GM12878 (cell line): ENCODE measurements at places on chromosomes 5 and 9. TPM values are rescaled to one million over a fixed set of nuclear protein-coding genes. Genes with fewer than 3 reads are reported as not detected.

The DNAH5 gene
- total RNA-seq: under 0.01 TPM in 1 of 2 replicates, not detected in the other

The PCDHA13 gene
- total RNA-seq: not detected in 2 replicates

The PCDHGC4 gene
- 1.1 TPM in 2 replicates for total RNA-seq

The LECT2 gene
- total RNA-seq: not detected in 2 replicates

GRCh38 chr9:135239769-135240141 is 152.3 kb downstream of the OLFM1 start:
- H3K36me3 ChIP-seq: no peaks in the 10 kb centered on the region
- H3K27me3 ChIP-seq: no peaks in the 10 kb centered on the region; the same call in 1 of the 2 replicates
- no peak overlapping the region for H3K4me3 ChIP-seq
- no peak for DNase-seq
- no peaks in the 10 kb centered on the region for H3K4me1 ChIP-seq

DNA sequence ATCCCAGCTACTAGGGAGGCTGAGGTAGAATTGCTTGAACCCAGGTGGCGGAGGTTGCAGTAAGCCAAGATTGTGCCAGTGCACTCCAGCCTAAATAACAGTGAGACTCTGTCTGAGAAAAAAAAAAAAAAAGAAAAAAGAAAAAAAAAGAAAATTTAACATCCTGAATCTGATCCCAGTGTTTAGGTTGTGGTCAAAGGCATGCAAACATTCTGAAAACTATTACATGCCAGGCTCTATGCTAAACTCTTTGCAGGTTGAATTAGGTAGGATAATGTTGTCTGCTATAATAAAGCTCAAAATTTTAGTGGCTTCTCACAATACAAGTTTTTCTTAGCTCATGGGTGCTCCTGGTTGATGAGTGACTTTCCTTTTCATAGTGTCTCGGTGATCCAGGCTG is 367.4 kb downstream of the PSAT1 start:
- H3K36me3 ChIP-seq: no peaks in the 10 kb centered on the region
- H3K4me1 ChIP-seq: no peaks in the 10 kb centered on the region

DNA sequence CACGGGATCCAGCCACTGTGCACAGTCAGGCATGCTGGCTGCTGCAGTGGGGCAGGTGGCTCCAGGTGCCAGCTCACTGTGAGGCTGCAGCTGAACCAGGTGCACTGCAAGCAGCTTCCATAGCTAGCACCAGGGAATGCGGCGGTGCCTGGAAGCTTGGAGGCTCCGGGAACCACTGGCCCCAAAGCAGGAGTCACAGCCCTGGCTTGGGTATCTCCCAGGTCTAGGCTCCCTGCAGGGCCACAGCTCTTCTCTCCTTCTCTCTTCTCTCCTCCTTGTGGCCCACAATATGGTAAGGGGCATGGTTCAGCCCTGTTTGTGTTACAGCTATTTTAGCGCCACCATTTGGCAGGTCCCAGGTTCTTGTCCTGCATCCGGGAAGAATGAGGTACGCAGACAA is 6.7 kb upstream of the MTMR12 start:
- H3K4me3 ChIP-seq: no peak overlapping the region
- no peaks in the 10 kb centered on the region for H3K4me1 ChIP-seq
- H3K36me3 ChIP-seq: no peaks in the 10 kb centered on the region
- H3K27ac ChIP-seq: no peak overlapping the region
- no peak for DNase-seq
- H3K27me3 ChIP-seq: no peaks in the 10 kb centered on the region

DNA sequence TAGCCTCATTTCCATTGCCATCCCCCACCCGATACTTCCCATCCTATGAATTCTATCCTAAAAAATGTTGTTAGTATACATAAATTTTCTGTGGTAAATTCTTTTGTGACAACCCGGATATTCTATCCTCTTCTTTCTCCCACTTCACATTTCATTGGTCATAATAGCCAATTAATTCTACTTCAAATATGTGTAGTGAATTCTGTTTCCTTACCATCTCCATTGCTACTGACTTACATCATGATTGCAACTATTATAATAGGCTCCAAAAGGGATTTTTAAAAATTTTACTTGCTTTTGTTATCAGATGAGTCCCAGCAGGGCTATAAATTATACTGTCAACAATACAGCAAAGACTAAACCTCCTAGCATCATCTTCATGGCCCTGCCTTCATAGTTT is 1326.8 kb downstream of the PTPRD start:
- H3K27ac ChIP-seq: no peak overlapping the region
- H3K4me1 ChIP-seq: no peaks in the 10 kb centered on the region
- no peaks in the 10 kb centered on the region for H3K27me3 ChIP-seq
- H3K36me3 ChIP-seq: no peaks in the 10 kb centered on the region
- DNase-seq: no peak
- H3K4me3 ChIP-seq: no peak overlapping the region

- H3K27ac ChIP-seq: no peak overlapping the region
- peaks cover 7% of the 10 kb centered on the region for H3K4me1 ChIP-seq
- no peaks in the 10 kb centered on the region for H3K27me3 ChIP-seq
- H3K36me3 ChIP-seq: no peaks in the 10 kb centered on the region
- peak overlapping the region; percentile 83 for H3K4me3 ChIP-seq
Observed at GRCh38 chr5:612498-613424, 621 bp downstream of the CEP72 start.

DNA sequence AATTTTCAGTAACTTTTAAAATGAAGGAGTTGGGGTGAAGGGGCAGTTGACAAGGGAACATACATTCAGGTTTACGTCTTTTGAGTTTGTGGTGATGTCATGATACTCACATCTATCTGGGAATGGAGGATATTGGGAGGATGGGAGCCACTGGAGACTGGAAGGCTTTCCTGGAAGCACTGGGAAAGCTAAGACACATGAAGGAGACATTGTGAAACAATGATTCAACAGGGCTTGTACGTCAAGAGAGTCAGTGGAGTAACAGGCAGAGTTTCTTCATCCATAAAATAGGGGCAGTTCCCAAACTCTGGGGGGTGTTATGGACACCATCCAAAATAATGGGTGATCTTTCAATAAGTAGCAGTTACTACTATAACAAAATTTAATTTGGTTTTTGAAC is 572.8 kb downstream of the CCDC171 start:
- no peaks in the 10 kb centered on the region for H3K27me3 ChIP-seq
- no peaks in the 10 kb centered on the region for H3K4me1 ChIP-seq
- no peak for DNase-seq
- H3K4me3 ChIP-seq: no peak overlapping the region
- H3K27ac ChIP-seq: no peak overlapping the region
